ENCODE measurements at places on chromosomes 6 and 20.

DNA sequence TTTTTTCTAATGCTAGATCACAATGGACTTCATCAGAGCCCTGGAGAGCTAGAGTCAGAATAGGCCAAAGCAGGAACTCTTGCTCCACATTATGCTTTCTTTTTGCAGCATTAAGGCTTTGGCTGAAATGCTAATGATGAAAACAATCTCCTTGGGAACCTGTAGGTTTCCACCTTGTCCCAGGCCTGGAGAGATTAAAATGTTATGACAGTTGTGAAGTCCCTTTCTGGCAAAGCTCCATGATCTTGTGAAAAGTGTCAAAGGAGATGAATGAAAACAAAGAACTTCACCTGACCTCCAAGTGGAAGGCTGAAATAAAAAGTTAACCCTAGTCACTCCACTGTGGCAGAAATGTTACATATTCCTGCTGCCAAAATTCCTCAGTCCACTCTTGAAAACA lies 64.0 kb upstream of the LRRC1 start:
- no peak for DNase-seq

DNA sequence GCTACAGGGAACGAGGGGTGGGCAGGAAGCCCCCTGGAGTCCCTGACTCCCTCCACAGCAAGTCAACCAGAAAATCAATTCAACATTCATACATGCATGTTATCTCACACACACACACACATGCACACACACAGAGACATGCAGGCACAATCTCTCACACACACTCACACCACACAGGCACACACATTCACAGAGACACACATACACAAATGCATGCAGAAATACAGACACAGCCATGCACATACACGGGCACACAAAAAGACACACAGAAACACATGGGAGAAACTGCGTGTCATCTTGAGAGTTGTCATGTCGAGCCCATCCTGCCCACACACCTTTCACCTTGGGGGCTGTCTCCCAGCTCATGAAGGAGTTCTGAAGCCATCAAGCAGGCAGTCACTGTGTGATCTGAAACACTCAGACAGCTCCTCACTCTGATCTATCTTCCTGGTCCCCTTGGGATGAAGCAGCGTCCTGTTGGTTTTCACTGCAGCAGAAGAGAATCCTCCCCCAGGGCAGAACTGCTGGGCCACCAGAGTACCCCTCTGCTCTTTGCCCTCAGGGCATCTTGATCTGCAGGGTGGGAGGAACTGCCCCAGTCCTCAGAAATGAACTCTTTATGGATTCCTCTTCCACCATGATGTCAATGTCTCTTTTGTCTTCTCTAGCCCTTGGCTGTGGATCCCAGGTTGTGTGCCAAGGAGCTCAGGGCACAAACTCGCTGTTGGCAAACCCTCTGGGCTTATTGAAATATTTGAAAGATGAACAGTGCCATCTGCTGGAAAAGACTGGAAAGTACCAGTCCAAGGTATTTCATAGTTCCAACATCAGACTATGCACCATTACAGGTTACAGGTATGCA lies 8.8 kb downstream of the RAET1L start:
- DNase-seq = peak; percentile 85

- DNase-seq = no peak
These were observed 100.0 kb downstream of the OR2B2 start for GRCh38 chr6:27812078-27812804.

- DNase-seq = no peak
These were observed 242.4 kb upstream of the MAP3K7 start for GRCh38 chr6:90829311-90829710.

DNA sequence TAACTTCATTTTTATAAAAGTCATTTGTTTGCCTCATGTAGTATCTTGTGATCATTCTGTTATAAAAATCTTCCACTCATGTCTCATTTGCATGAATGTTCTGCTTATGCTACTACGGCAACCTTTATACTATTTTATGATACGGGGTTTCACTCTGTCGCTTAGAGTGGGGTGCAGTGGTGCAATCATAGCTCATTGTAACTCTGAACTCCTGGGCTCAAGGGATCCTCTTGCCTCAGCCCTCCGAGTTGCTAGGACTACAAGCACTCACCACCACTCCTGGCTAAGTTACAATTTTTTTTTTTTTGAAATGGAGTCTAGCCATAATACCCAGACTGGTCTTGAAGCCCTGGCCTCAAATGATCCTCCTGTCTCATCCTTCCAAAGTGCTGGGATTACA lies 154.4 kb upstream of the PREP start:
- no peak for DNase-seq

GRCh38 chr6:132023490-132023889 lies 72.3 kb upstream of the CCN2 start:
- DNase-seq = no peak

DNA sequence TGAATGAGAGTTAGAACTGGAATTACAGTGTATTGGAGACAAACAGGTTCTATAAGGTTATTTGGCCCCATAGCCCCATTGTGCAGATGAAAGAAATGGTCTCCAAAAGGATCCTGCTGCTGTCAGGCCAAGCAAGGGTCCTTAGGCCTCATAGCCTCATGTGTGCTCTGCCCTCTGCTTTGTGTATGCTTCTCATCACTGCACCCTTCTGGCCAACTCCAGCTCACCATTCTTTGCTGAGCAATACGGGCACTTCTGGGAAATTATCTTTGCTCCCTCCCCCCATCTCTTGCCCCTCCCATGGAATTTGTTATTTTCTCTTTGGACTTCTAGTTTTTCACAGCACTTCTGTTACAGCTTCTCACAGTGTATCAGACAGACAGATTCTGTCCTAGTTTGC lies 298.8 kb downstream of the FOXA2 start:
- no peak for DNase-seq

DNA sequence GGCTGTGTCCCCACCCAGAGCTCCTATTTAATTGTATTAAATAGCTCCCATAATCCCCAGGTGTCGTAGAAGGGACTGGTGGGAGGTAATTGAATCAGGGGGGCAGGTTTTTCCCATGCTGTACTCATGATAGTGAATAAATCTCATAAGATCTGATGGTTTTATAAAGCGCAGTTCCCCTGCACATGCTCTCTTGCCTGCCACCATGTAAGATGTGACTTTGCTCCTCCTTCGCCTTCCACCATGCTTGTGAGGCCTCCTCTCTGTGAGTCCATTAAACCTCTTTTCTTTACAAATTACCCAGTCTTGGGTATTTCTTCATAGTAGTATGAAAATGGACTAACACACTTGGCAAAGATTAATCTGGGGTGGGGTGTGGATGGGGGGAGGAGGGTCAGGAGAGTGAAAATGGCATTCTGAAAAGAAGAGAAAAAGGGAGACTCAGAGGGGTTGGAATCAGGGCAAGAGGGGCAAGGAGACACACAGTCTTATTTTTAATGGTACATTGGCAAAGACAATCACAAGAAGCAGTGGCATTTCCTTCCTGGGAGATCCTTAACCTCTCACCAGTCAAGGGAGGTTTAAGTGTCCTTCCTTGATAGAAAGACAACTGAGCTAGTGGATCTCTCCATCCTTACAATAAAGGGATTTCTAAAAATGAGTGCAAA lies 37.5 kb upstream of the NOX3 start:
- no peak for DNase-seq

- DNase-seq = no peak
These were observed 158.6 kb downstream of the RNF144B start for GRCh38 chr6:18545726-18546125.

DNA sequence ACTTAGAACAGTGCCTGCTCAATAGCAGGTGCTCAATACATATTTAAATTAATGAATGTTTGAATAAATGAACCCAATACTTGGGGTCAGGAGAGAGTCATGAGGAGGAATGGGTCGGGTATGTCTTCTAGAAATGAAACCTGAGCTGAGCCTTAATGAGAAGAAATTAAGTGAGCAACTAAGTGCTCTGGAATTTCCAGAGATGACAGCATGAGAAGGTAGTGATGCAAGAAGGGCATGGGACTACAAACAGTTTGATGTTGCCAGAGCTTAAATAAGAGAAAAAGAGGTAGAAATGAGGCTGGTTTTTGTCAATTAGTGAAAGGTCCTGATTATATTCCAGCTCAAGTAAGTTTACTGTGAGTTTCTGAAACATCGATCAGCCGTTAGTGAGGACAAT lies 82.9 kb downstream of the PDE10A start:
- no peak for DNase-seq

- DNase-seq = no peak
These were observed 177.9 kb downstream of the TFAP2C start for GRCh38 chr20:56806952-56807517.

DNA sequence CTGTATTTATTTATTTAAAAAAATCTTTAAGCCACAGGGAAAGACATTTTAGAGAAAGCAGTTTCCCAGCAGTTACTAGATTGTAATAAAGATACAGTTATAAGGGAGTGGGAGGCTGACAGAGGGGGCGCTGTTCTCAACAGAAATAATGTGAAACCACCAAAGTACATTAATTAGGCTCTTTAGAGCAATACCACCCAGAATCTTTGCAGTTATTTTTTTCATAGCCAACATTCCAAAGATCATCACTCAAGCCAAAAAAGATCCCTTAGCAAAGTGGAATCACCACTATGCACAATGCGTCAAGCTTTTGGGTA lies 331.3 kb upstream of the DEFB112 start:
- DNase-seq = no peak

DNA sequence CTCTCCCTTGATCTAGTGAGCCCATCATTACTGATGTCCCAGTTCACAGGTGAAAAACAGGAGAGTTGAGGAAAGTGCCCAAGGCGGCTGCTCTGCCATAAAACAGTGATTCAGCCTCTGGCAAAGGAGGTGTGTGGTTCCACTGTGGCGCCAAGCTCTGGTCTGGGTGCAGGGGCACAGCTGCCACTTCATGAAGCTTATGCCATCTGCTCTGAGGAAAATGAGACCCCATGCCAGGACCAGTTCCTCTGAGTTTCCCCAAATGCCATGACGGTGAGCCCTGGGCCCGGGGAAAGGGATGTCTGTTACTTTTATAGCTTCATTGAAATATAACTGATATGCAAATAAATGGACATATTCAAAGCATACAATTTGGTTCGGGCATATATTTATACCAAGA lies 33.7 kb upstream of the ZBP1 start:
- DNase-seq = no peak

GRCh38 chr6:166907373-166907841 lies 48.9 kb downstream of the RNASET2 start:
- DNase-seq = no peak

- DNase-seq = no peak
These were observed 47.2 kb downstream of the GABRR2 start for GRCh38 chr6:89267918-89268317.

DNA sequence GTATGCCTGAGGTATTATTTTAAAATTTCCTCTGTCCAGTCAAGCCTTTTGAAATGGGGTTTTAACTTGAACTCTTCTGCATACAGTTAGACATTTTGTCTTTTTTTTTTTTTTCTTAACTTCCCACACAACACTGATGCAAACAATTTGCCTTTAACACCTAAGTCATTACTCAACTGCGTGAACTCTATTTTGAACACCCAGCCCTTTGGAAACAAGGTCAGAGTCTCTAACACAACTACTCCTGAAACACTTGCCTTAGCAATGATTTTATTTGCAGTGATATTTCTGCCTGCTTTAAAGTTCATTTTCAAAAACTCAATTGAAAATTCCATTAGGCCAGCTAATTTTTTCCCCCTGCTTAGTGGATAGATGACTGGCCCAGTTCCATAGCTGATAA lies 24.2 kb downstream of the GLYATL3 start:
- no peak for DNase-seq

- DNase-seq = peak; percentile 70
These were observed 54.2 kb downstream of the MAP3K5 start for GRCh38 chr6:136737871-136738691.

DNA sequence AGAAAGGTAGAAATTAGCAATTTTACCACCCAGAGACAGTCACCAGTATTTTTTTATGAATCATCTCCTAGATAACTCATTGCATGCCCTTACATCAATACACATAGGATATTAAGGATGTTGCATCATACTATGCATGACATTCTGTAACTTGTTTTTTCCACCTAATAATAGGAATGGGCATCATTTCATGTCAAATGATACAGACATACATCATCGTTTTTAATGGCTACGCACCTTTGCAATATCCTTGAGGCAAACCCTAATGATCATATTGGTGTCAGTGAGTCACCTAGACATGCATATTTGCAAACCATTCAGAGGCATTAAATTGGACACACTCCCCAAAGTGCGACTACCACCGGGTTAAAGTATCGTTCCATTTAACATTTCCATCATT lies 309.7 kb upstream of the AGPAT4 start:
- no peak for DNase-seq

- no peak for DNase-seq
These were observed 11.1 kb upstream of the NOTCH4 start for GRCh38 chr6:32234934-32235333.

- DNase-seq = peak; percentile 52
These were observed 46.7 kb downstream of the GJA1 start for GRCh38 chr6:121482004-121482693.

DNA sequence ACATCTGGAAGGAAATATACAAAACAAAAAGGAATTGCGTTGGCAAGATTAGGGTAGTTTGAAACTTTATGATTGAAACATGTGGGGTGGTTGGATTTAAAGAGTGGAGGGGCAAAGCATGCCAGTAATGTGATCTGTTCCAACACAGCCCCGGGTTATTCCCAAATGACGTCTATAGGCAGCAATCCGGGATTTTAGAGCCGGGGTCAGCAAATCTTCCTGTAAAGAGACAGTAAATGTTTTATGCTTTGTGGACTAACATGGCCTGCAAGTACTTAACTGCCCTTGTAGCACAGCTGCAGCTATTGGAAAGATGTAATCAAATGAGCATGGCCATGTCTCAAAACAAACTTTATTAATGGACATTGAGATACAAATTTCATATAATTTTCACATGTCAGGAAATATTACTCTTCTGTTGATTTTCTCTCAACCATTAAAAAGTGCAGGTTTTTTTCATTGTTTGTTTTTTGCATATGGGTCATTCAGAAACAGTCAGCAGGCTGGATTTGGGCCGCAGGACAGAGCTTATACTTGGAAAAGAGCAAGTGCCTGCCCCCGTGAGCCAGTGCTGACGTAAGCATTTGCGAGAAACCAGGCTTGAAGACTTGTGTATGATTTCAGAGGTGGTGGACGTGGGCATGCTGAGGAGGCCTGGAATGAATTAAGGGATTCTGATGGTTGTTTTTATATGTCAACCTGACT lies 136.5 kb downstream of the DOK5 start:
- no peak for DNase-seq

DNA sequence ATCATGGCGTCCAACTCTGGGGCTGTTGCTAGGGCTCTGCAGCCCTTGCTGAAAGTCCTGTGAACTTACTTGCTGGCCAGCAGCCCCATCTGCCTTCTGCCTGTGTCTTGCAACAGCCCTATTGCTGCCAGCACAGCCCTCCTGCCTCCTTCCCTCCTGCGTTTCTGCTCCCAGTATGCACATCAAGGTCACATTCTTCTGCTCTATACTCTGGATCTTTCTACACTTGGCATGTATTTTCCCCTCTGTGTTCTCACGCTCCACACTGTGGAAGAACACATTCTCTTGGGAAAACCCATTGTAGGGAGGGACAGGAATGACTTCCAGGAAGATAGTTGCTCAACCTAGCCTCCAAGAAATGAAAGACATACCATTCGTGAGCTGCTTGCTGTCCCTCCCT lies 80.9 kb upstream of the PHACTR2 start:
- DNase-seq = peak; percentile 56

GRCh38 chr6:133314947-133315346 lies 73.8 kb downstream of the EYA4 start:
- no peak for DNase-seq

GRCh38 chr6:5422321-5422915 lies 161.1 kb downstream of the FARS2 start:
- peak; percentile 50 for DNase-seq

- no peak for DNase-seq
These were observed 165.6 kb upstream of the LAMP5 start for GRCh38 chr20:9348747-9349146.
